ENCODE measurements at places on chromosomes 6 and 20. TPM values are rescaled to one million over a fixed set of nuclear protein-coding genes. Genes with fewer than 3 reads are reported as not detected.

Gene SERAC1
- total RNA-seq = 6.8 TPM

Gene ASIP
- not detected for total RNA-seq

Gene PRR18
- total RNA-seq = 0.10 TPM

Gene TMEM151B
- not detected for total RNA-seq

Gene METTL24
- not detected for total RNA-seq

Gene TMEM181
- 14.8 TPM for total RNA-seq

Measured in activated CD8-positive, alpha-beta memory T cell treated with anti-CD3 and anti-CD28 coated beads for 36 hours (primary cell).